ENCODE measurements at places on chromosomes 16 and 17. TPM values are rescaled to one million over a fixed set of nuclear protein-coding genes. Genes with fewer than 3 reads are reported as not detected.

Gene UNC45B
- total RNA-seq: 0.14 TPM

Gene SLC5A11
- 0.75 TPM for total RNA-seq

Gene COPZ2
- 8.8 TPM for total RNA-seq

DNA sequence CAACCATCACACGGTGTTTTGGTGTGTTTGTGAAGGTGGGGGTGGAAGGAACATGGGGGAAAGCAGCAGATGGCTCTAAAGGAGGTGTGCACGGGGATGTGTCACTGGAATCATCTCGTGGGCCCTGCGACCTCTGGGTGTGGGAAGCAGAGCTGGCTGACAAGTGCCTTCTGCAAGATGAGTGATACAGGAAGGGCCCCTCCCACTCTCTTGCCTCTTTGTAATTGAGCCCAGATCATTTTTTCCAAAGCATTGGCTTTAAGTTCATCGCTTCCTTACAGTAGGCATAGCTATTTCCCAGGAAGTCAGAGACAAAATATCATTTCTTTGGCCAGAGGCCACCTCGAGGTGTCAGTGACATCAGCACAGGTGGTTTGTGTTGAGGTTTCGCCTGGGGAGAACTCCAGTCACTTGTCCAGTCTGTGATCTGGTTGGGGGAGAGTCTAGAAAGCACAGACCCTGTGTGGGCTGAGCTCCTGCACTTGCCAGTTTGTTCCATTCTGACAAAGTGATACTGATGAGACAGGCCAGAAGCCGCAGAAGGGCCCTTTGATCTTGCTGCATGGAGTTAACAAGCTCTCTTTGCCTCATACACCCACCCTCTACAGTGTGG, 20.6 kb upstream of the SNTB2 start:
- peaks cover 29% of the 10 kb centered on the region for H3K36me3 ChIP-seq
- H3K4me3 ChIP-seq: peak overlapping the region; percentile 8
- H3K27me3 ChIP-seq: no peaks in the 10 kb centered on the region
- H3K4me1 ChIP-seq: peaks cover 20% of the 10 kb centered on the region

- no peaks in the 10 kb centered on the region for H3K36me3 ChIP-seq
- no peak for DNase-seq
- no peaks in the 10 kb centered on the region for H3K27me3 ChIP-seq
- no peak overlapping the region for H3K27ac ChIP-seq
These were observed 308.7 kb upstream of the N4BP1 start for GRCh38 chr16:48918520-48919258.

DNA sequence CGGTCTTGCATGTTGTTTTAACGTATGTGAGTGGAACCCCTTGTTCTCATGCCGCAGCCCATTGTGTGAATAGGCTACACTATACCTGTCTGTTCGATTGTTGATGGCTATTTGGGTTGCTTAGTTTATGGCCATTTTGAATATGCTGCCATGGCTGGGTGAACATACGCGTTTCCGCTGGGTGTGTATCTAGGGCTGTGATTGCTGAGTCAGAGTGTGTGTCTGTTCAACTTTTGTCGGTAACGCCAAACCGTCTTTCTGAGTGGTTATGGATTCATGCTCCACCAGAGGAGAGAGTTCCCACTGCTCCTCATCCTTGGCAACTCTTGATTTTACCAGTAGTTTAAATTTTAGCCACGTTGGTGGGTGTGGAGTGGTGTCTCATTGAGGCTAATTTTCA, 77.0 kb downstream of the METRNL start:
- DNase-seq: no peak
- H3K36me3 ChIP-seq: no peaks in the 10 kb centered on the region
- no peak overlapping the region for H3K4me3 ChIP-seq

DNA sequence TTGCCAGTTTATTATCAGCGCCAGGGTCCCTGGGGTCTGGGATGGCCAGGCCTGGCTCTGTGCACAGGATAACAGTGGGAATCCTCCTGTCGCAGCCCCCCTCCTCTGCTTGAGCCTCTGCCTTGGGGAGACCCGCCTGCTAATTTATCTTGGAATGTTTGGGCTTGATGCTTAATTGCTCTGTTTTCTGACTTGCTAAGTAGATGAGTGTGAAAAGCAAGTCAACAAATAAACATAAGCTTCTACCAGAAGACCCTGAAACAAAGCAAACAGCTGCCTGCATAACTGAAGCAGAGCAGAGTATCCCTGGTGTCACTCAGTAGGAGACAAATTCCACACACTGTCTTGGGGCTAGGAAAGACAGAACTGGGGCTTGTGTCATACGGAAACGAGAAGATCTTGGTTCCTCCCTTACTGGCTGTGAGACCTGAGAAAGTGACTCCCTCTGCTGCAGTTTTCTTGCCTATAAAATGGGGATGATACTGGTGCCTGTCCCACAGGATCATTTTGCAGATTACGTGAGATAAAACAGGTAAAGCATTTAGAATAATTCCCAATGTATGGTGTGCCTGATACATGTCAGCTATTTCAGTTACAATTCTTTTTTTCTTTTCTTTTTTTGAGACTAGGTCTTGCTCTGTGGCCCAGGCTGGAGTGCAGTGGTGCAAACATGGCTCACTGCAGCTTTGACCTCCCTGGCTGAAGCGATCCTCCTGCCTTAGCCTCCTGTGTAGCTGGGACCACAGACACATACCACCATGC, 44.8 kb upstream of the IRX3 start:
- H3K36me3 ChIP-seq: no peaks in the 10 kb centered on the region
- H3K4me1 ChIP-seq: no peaks in the 10 kb centered on the region
- no peak overlapping the region for H3K4me3 ChIP-seq
- no peak overlapping the region for H3K27ac ChIP-seq
- peaks cover 9% of the 10 kb centered on the region for H3K27me3 ChIP-seq

- H3K27me3 ChIP-seq: peaks cover 34% of the 10 kb centered on the region
- H3K27ac ChIP-seq: peak within 1 kb of the TSS; percentile 76
- H3K36me3 ChIP-seq: peaks cover 4% of the 10 kb centered on the region
- H3K4me3 ChIP-seq: peak within 1 kb of the TSS; percentile 69
- H3K4me1 ChIP-seq: peaks cover 31% of the 10 kb centered on the region
These were observed at the start of gene MC1R for GRCh38 chr16:89918453-89919347. MC1R (plus strand) TSS chr16:89918862; CDS start chr16:89919259, 397 bp downstream.

DNA sequence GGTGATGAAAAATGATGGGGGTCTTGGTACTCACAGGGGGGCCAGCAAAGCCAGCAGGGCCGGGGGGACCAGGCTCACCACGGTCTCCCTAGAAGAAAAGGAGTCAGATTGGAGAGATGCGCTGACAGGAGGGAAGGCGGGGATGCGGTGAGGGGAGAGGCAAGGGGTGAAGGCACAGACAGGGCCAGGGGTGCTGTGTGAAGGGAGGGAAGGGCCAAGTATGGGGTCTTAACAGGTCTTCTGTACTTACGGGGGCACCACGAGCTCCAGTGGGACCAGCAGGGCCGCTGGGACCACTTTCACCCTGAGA, 11.2 kb downstream of the COL1A1 start:
- no peaks in the 10 kb centered on the region for H3K27me3 ChIP-seq
- DNase-seq: no peak
- no peaks in the 10 kb centered on the region for H3K36me3 ChIP-seq
- no peak overlapping the region for H3K27ac ChIP-seq

GRCh38 chr17:17258998-17259397, 22.0 kb upstream of the FLCN start:
- no peak for DNase-seq
- peaks cover 36% of the 10 kb centered on the region for H3K36me3 ChIP-seq
- no peaks in the 10 kb centered on the region for H3K27me3 ChIP-seq
- no peak overlapping the region for H3K4me3 ChIP-seq

DNA sequence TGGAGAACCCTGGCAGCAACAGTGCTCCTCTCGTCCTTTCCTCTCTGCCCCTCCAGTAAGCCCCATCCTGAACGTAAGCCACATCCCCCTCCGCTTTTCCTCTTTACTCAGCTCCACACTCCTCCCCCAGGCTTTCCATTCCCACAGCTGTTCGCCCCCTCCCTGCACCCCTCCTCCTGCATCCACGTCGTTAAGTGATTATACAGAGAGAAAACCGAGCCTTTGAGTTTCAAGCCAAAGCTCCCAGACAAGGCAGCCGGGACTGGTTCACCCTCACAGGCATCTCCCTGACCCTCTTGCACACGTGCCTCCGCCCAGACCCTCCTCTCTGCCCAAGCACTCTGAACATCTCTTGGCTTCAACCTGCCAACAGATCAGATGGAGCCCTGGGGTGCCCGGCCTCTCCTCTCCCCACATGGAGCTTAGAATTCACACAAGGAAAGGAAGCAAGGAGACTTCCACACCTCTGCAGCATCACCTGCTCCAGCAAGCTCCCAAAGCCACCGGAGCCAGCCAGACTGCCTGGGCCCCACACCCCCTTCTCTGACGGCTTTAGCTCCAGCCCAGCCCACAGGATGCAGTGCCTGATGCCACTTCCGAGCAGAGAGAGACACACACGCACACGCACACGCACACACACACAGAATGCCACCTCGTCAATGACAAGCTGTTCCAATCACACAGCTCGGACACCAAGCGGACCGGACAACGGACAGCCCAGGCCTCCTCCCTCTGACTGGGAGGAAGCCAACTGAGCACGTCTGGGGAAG, 99.9 kb upstream of the CCL2 start:
- peaks cover 55% of the 10 kb centered on the region for H3K27me3 ChIP-seq
- peaks cover 16% of the 10 kb centered on the region for H3K4me1 ChIP-seq
- no peaks in the 10 kb centered on the region for H3K36me3 ChIP-seq
- no peak for DNase-seq
